NCI-H748 treated with DMSO at 0.1 percent for 48 hours (cell line): ENCODE measurements at places on chromosomes 16 and 17.

- no peak for DNase-seq
These were observed 5.4 kb upstream of the GAA start for GRCh38 chr17:80095844-80096475.

DNA sequence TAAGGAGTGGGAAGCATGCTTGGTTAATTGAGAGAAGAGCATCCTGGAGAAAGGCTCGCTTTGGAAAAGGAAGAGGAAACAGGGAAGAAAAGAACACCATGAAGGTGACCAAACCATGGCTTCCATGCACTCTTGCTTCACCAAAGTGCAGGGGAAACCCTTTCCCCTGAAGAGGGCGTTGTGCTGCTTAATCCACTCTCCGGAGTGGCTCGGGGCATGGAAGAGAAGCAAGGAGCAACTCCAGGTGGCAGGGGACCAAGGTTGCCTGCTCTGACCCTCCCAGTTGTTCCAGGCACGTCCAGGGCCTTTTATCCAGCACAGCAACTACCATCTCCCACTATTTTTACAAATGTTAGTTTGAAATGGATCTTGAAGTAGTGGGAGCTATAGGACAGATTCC, 108.1 kb downstream of the STX8 start:
- DNase-seq, result no peak

DNA sequence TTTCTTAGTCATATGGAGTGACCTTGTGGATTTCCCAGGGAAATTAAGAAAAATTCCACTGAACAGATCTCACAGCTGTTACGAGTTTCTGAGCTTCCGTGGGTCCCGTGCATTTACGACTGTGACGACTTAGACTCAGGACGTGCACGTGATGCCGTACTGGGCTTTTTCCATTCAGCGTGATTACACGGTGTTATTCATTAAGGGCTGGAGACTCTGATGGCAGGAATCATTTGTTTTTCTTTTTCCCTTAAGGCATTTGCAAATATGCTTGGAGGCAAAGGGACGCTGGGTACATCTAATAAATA, 57.2 kb downstream of the TBC1D16 start:
- DNase-seq, result no peak

DNA sequence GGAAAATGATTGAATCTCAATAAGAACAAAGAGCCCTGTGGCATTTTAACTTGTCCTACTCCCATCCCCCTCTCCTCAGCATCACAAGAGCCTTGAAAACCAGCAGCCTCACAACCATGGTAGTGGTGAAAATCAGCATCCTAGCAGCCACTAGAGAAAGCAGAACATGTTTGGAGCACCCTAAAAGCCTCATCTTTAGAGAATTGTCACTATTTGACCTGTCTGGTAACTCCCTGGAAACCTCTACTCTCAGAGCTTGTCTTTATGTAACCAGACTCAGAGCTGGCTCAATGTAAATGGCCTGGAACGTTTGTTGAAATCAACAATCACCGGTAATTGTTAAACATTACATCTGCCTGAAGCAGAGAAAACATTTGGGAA, 70.8 kb downstream of the MMD start:
- no peak for DNase-seq

- DNase-seq, result no peak
These were observed 2.8 kb upstream of the FUS start for GRCh38 chr16:31177136-31177535.
